MCF 10A (cell line): ENCODE measurements at places on chromosomes 13 and 19. TPM values are rescaled to one million over a fixed set of nuclear protein-coding genes. Genes with fewer than 3 reads are reported as not detected.

- peaks cover 5% of the 10 kb centered on the region for H3K4me1 ChIP-seq
- DNase-seq: no peak
- H3K36me3 ChIP-seq: peaks cover 56% of the 10 kb centered on the region
- peak overlapping the region; percentile 54 for H3K27ac ChIP-seq
- no peaks in the 10 kb centered on the region for H3K27me3 ChIP-seq
- H3K4me3 ChIP-seq: no peak overlapping the region
Measured at GRCh38 chr19:10389863-10390262, 9.5 kb upstream of the TYK2 start.

- no peak overlapping the region for H3K4me3 ChIP-seq
- peaks cover 34% of the 10 kb centered on the region for H3K4me1 ChIP-seq
- H3K27ac ChIP-seq: peak overlapping the region; percentile 34
- H3K36me3 ChIP-seq: peaks cover 4% of the 10 kb centered on the region
Measured at GRCh38 chr13:110340812-110341444, 33.8 kb downstream of the COL4A2 start.

- peaks cover 14% of the 10 kb centered on the region for H3K27me3 ChIP-seq
- DNase-seq: no peak
- peaks cover 6% of the 10 kb centered on the region for H3K36me3 ChIP-seq
- no peak overlapping the region for H3K27ac ChIP-seq
Measured at GRCh38 chr19:29643361-29643935, 21.8 kb upstream of the PLEKHF1 start.

- peaks cover 3% of the 10 kb centered on the region for H3K27me3 ChIP-seq
- no peaks in the 10 kb centered on the region for H3K36me3 ChIP-seq
- H3K27ac ChIP-seq: peak overlapping the region; percentile 2
- H3K4me1 ChIP-seq: peaks cover 13% of the 10 kb centered on the region
- no peak overlapping the region for H3K4me3 ChIP-seq
Measured at GRCh38 chr13:30963791-30964190, 31.3 kb downstream of the TEX26 start.

DNA sequence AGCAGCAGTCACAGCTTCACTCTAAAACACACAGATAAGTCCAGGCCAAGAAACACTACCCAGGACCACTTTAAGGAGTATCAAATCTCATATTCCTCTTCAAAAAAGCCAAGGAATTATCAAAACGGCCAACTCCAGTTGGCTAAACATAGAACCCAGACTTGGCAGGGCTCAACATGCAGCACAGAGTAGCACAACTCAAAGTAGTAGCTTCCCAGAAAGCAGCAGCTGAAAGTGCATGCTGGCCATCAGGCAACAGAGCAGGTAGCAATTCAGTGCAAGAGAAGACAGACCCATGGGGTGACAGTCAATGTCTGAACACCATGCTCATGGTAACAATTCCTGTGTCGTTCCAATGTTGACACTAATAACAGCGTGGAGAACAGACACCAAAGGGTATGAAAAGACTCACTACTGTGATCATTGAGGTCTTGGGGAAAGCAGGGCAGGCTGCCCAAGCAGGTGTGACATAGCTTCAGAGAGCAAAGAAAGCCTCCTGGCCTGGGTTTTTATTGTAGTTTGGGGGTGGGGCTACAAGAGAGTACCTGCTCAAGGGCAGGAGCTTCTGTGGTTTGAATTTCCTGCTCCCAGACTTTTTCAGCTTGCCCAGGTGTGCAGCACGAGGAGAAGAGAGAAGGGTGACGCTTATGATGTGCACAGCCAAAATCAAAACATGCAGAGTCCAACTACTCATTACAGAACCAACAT, 6.2 kb downstream of the ZNF709 start:
- H3K4me3 ChIP-seq: no peak overlapping the region
- DNase-seq: no peak
- peaks cover 6% of the 10 kb centered on the region for H3K36me3 ChIP-seq

DNA sequence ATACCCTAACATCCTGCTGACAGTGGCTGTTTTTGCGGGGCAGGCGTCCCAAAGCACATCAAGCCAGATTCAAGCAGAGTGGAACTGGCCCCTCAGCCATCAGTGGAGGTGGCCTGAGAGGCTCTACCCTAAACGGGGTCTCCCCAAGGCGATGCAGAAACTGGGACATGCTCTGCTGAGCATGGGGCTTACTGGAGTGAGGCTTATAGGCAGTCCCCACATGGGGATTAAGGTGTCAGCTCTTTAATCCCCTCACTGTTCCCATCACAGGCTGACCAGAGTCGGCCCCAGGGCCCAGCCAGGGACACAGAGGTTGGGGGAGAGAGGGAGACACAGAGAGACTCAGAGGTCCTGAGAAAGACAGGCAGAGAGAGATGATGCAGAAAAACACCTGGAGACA, 17.0 kb downstream of the CYP2F1 start:
- H3K4me1 ChIP-seq: peaks cover 28% of the 10 kb centered on the region
- H3K27ac ChIP-seq: no peak overlapping the region
- peaks cover 4% of the 10 kb centered on the region for H3K36me3 ChIP-seq
- H3K4me3 ChIP-seq: no peak overlapping the region
- no peak for DNase-seq

DNA sequence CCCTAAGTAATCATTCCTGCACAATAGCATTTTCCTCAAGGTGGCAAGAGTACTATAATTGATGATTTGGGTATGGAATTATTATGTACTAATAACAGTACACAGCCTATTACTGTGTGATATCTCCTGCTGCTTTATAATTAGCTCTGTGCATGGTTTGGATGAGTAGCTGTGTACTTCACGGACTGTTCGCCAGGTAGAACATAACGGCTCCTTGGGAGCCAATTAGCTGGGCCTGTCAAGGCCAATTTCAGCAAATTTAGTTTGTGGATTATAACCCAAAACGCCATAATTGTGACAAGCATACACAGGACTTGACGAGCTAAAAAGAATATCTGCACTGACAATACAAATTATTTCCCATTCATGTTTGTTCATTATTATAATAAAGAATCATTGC, 1584.2 kb downstream of the SLITRK1 start:
- no peak overlapping the region for H3K4me3 ChIP-seq
- H3K4me1 ChIP-seq: no peaks in the 10 kb centered on the region
- H3K27me3 ChIP-seq: no peaks in the 10 kb centered on the region
- no peak for DNase-seq
- no peak overlapping the region for H3K27ac ChIP-seq
- no peaks in the 10 kb centered on the region for H3K36me3 ChIP-seq

GTPBP3 gene
- total RNA-seq: 24.8 and 27.9 TPM in 2 replicates

MYO1F gene
- 0.16 and 0.27 TPM in 2 replicates for total RNA-seq

GRCh38 chr19:44925114-44925891, 10.9 kb downstream of the APOC1 start:
- H3K4me3 ChIP-seq: no peak overlapping the region
- no peak for DNase-seq
- peaks cover 5% of the 10 kb centered on the region for H3K36me3 ChIP-seq

DNA sequence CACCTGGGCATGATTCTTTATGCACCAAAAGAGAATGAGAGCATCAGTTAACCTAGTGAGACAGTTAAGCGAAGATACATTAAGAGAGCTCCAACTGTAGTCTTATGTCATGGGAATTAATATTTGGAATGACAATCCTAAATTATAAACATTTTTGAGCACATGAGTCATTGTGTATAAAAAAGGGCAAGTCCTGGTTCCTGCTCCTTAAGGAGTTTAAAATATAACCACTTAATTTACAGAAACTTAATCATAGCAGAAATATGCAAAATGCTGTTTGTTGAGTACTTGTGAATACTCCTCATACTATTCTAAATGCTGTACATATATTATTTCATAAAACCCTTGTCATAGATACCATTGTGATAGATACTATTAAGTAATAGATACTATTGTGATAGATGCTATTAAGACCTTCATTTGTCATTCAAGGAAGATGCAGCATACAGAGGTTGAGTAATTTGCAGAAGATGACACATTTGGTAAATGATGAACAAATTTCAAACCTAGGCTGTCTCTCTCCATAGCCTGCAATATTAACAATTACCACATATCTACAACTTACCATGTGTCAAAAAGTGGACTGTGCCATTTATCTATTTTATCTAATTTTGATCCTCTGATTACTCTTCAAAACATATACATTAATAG, 301.0 kb downstream of the TBC1D4 start:
- no peaks in the 10 kb centered on the region for H3K27me3 ChIP-seq
- peak; percentile 10 for DNase-seq
- H3K4me3 ChIP-seq: no peak overlapping the region
- no peak overlapping the region for H3K27ac ChIP-seq

ZNF383 gene
- 7.4 and 9.2 TPM in 2 replicates for total RNA-seq

- no peaks in the 10 kb centered on the region for H3K27me3 ChIP-seq
- no peak for DNase-seq
- no peaks in the 10 kb centered on the region for H3K36me3 ChIP-seq
- no peak overlapping the region for H3K4me3 ChIP-seq
Measured at GRCh38 chr19:10226021-10226375, 5.1 kb downstream of the S1PR2 start.

GRCh38 chr19:2747349-2747748, 7.5 kb upstream of the SLC39A3 start:
- no peaks in the 10 kb centered on the region for H3K36me3 ChIP-seq
- H3K27ac ChIP-seq: no peak overlapping the region
- H3K27me3 ChIP-seq: peaks cover 15% of the 10 kb centered on the region
- no peak overlapping the region for H3K4me3 ChIP-seq
- no peaks in the 10 kb centered on the region for H3K4me1 ChIP-seq
- DNase-seq: no peak

CGB1 gene
- not detected in 2 replicates for total RNA-seq

GRCh38 chr19:44557933-44558332, 28.5 kb upstream of the CEACAM20 start:
- no peak overlapping the region for H3K4me3 ChIP-seq
- H3K27ac ChIP-seq: no peak overlapping the region
- no peaks in the 10 kb centered on the region for H3K36me3 ChIP-seq
- no peak for DNase-seq

DNA sequence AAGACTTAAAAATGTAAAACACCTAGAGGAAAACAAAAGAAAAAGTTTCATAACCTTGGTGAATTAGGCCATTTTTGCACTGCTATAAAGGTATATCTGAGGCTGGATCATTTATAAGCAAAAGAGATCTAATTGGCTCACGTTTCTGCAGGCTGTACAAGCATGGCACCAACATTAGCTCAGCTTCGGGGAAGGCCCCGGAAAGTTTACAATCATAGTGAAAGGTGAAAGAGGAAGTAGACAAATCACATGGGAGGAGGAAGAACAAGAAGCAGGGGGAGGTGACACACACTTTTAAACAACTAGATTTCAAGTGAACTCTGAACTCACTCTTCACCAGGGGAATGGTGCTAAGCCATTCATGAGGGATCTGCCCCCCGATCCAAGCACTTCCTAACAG, 1358.5 kb upstream of the PCDH9 start:
- H3K27ac ChIP-seq: no peak overlapping the region
- no peaks in the 10 kb centered on the region for H3K36me3 ChIP-seq
- H3K27me3 ChIP-seq: no peaks in the 10 kb centered on the region
- no peaks in the 10 kb centered on the region for H3K4me1 ChIP-seq
- no peak overlapping the region for H3K4me3 ChIP-seq

DNA sequence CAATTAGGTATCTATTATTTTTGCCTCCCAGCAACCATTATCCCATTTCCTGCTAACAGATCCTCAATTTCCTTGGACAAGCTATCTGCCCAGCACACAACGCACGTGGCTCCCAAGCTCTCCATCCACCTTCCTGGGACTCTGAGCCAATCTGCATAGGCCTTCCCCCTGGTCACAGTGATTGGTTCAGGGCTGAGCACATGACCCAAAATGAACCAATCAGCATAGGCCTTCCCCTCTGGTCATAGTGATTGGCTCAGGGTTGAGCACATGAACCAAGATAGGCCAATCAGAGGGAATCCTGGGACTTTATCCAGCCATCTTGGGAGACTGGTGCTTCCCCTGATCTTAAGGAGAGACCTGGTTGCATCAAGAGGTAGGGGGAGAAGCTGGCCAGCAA, 5.8 kb downstream of the CPAMD8 start:
- H3K27ac ChIP-seq: peak overlapping the region; percentile 20
- H3K4me3 ChIP-seq: no peak overlapping the region
- H3K27me3 ChIP-seq: no peaks in the 10 kb centered on the region

DNA sequence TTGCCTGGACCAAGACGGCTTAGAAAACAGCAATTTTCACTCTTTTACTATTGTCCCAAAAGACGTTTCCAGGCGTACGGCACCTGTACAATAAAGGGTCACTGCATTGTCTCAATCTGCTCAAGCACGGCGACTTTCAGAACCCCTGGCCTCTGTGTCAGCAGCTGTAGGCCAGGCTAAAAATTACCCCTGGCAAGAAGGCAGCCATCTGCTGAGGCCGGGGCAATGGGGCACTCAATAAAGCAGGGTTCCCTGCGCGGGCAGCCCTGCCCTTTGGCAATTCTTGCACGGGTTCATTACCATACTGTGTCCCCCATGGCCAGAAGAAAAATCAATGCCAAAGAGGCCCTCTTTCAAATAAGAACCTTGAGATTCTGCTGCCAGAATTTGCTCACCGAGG, 52.1 kb downstream of the STK24 start:
- H3K36me3 ChIP-seq: peaks cover 4% of the 10 kb centered on the region
- H3K4me3 ChIP-seq: no peak overlapping the region
- H3K27ac ChIP-seq: no peak overlapping the region
- H3K27me3 ChIP-seq: no peaks in the 10 kb centered on the region

GRCh38 chr19:13985771-13986347, 20.3 kb downstream of the RFX1 start:
- H3K27ac ChIP-seq: peak overlapping the region; percentile 39
- no peak overlapping the region for H3K4me3 ChIP-seq
- no peak for DNase-seq

DNA sequence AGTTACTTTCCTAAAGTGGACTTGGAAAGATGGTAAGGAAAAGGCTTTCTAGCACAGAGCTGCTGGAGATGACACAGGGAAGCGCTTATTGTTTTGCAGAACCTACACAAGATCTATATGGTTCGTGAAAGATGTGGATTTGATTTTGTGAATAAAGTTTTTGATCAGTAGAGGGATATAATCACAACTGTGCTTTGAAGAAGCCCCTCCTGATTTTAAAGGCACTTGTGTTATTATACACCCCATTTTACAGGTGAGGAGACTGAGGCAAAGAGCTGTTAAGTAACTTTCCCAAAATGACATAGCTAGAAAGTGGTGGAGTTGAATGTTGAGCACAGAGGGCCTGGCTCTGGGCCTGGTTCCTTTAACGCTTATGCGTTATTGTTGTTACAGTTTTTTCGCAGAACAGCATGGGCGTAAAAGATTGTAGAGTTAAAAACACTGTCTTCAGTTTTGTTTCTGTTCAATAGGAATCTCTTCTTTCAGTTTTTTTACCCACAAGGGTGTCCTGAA, 1.4 kb downstream of the TDRD3 start:
- peak overlapping the region; percentile 80 for H3K4me3 ChIP-seq

NLRP9 gene
- total RNA-seq: not detected in 2 replicates

PLK5 gene
- 0.21 and 0.22 TPM in 2 replicates for total RNA-seq

- no peak overlapping the region for H3K4me3 ChIP-seq
- H3K36me3 ChIP-seq: no peaks in the 10 kb centered on the region
- no peak for DNase-seq
- H3K27me3 ChIP-seq: no peaks in the 10 kb centered on the region
Measured at GRCh38 chr13:68940049-68940448, 1167.6 kb upstream of the ATXN8OS start.

CLDN10 gene
- not detected in 2 replicates for total RNA-seq

GRCh38 chr13:34258646-34259386, 440.9 kb downstream of the RFC3 start:
- no peaks in the 10 kb centered on the region for H3K36me3 ChIP-seq
- no peaks in the 10 kb centered on the region for H3K4me1 ChIP-seq
- H3K27me3 ChIP-seq: no peaks in the 10 kb centered on the region
- H3K4me3 ChIP-seq: no peak overlapping the region

- no peak overlapping the region for H3K4me3 ChIP-seq
- no peak overlapping the region for H3K27ac ChIP-seq
- H3K27me3 ChIP-seq: peaks cover 39% of the 10 kb centered on the region
- DNase-seq: peak; percentile 81
- H3K36me3 ChIP-seq: no peaks in the 10 kb centered on the region
Measured at GRCh38 chr19:47436712-47437401, 17.5 kb upstream of the MEIS3 start.
